Hippocampal formation (tissue), 2 donors: ENCODE measurements at places on chromosomes 1 and 21.

DNA sequence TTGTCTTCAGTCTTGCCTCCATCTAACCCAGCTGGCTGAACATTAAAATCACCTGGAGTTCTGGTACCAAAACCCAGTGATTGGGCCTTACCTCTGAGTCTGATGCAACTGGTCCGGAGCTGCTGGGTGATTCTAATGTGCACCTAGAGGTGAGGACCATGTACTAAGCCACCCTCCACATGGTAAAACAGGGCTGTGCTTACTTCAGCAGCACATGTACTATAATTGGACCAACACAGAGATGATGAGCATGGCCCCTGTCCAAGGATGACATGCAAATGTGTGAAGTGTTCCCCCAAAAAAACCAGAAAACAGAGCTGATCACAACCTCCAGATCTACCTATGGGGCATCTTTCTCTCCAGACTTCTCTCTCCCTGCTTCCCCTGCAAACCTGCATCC lies 37.0 kb downstream of the ELK4 start:
- DNase-seq = no peak

DNA sequence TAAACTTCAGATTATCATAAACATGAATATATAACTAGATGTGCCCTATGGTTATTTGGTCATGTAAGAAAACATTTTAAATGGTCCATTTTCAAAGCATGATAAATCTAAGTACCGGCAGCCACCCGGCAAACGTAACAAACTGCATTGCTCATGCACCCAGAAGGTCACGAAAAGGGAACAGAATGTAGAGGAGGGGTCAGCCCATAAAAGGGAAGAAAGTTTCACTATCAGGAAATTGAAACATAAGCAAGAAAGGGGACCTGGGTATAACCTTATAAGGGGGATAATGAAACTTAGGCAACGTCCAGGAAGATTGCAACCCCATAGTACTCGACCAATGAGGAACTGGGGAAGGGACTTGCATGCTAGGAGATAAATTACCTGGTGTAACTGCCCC lies 421.2 kb upstream of the ZRANB2 start:
- DNase-seq = no peak

GRCh38 chr1:1609822-1610485 lies 5.3 kb upstream of the MIB2 start:
- DNase-seq = no peak

GRCh38 chr1:110123224-110123623 lies 11.0 kb downstream of the UBL4B start:
- no peak for DNase-seq

DNA sequence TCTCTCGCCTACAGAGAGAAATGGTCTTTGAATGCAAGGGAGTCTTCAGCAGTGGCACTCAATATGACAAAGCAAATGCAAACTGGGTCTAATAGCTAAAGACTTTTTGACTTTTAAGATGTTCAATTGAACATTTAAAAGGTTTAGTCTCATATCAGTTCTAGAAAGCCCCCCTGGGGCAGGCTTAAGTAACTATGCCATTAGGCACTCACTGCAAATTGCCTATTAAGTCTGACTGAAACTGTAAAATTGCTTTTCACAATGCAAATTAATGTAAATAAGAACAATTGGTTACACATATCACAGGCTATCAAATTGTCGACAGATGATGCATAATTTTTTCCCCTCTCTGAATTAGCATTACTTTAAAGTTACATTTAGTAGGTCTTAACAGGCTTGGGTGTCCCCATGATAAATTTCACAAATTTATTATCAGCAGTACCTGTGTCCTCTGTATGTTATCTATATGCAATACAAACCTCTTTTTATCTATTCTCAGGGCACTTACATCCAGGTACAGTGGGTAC lies 329.1 kb downstream of the LRRIQ3 start:
- DNase-seq = no peak

DNA sequence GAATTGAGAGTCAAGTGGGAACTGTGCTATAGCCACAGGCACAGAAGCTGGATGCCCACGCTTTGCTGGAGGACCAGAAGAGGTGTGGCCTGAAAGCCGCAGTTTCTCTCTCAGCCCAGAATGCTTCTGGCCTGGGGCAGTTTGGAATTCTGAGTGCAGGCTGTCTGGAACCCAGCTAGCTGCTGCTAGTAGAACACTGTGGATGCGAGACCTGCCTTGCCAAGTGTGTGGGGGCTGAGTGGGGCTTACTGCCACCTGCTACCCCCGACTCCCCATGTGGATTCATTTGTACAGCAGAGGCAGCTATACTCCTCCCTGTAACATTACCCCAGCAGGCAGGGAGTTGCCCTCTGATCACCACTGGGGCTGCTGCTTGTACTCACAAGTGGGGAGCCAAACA lies 12.2 kb downstream of the ADAMTS1 start:
- DNase-seq = no peak

DNA sequence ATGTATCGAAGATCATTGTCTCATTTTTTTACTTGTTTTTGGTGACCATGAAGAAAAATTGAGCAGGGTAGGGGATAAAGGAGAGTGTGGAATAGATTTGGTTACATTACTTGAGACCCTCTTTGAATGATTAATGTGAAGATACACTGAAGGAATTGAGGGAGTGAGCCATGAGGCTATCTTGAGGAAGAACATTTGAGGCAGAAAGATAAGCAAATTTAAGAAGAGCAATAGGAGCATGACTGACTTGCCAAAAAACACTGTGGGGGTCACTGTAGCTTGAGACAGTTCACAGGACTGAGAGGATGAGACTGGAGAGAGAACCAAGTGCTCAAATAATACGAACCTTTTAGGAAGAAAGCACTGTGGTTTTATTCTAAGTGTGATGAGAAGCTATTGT lies 43.1 kb upstream of the PTPRC start:
- DNase-seq = no peak

DNA sequence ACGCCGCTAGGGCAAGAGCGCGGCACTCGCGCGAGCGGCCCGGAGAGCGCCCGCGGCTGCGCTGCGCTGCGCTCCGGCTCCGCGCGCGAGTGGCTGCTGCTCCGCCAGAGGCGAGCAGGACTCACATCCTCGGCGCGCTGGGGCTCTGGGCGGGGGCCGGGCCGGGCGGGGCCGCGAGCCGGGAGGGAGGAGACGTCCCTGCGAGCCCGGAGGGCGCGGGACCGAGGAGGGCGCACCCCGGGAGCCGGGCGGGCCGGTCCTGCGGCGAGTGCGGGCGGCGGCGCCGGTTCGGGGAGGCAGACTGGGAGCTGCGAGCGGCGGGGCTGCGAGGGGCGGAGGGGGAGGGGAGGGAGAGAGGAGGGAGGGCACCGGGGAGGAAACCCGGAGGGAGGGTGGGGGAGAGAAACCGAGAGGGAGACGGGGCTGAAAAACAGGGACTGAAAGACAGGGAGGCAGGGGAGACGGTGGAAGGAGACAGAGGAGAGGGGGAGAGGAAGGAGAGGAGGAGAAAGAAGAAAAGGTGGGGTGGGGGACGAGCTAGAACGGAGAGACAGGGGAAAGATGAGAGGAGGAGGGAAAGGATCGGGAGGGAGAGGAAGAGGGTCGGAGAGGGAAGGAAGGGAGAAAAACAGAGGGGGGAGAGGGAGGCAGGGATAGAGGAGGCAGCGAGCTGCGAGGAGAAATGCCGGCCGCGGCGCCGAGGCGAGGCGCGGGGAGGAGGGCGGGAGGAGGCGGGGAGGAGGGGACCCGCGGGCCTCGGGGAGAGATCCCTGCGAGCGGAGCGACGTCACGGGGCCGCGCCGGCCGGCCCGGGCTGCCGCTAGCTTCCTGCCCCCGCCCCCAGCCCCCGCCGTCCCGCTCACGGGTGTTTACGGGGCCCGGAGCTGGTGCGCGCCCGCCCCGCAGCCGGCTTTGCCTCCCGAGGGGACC lies at the start of gene CAMK2N1:
Gene CAMK2N1 (minus strand): TSS at position 684 of the 930 bp plus-strand sequence. CDS start 831 bp downstream, outside the sequence.
- DNase-seq = peak; percentile 78

DNA sequence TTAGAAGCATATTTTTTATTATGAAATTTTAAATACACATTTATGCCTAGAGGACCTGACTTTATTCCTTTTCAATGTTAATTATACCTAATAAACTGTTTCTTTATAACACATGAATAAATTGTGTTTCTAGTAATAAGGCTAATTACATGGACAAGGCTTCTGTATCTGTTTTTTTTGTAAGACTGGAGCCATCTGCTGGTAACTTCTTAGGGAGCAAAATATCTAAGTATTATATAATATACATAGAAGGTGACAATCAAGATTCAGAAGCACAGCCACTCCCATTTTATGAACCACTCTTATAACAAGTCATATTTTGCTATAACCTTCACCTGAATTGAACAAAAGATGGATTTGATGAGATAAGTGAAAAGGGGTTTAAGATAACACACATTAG lies 84.2 kb downstream of the LBR start:
- no peak for DNase-seq

GRCh38 chr1:213925531-213926182 lies 62.1 kb upstream of the PROX1 start:
- no peak for DNase-seq

- DNase-seq = no peak
Measured at GRCh38 chr1:61568460-61569302, 156.3 kb downstream of the TM2D1 start.

DNA sequence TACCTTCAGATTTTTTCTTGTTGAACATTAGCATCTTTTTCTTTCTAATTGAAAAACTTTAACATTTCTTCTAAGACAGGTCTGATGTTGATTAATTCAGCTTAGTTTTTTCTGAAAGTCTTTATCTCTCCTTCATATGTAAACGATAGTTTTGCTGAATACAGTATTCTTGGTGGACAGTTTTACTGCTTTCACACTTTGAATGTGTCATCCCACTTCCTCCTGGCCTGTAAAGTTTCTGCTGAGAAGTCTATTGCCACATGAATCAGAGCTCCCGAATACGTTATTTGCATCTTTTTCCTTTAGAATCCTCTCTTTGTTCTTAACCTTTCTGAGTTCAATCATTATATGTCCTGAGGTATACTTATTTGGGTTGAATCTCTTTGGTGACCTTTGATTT lies 344.2 kb downstream of the OLFM3 start:
- DNase-seq = no peak

- DNase-seq = no peak
Measured at GRCh38 chr1:50066806-50067205, 41.9 kb upstream of the ELAVL4 start.

DNA sequence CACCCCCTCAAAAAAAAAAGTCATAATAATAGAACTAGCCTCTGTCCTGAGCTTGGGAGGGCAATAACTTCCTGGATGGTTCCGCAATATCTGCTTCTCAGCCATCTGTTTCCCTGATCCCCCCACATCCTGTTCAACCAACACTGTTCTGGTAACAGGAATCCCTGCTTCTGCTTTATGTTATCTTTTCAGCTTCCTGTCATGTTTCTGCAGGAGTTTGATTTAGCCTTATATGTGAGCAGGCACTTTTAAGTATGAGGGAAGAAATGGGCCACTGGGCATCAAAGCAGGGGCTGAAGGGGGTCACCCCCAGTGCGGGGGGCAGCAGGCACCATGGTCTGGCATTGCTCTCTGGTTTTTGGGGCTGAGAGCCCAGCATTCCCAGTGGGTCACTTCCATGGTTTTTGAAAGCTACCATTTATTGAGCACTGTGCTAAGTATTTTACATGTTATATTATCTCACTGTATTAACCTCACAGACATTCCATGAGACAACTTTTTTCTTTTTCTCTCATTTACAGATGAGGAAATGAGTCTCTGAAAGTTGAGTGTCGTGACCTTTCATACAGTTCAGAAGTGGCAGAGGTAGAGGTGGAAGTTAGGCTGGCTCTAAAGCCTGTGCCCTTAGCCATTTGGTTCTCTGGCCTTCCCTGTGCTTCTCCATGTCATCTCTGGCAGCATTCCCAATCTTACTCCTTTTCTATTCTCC lies 61.9 kb downstream of the DNTTIP2 start:
- peak; percentile 6 for DNase-seq

DNA sequence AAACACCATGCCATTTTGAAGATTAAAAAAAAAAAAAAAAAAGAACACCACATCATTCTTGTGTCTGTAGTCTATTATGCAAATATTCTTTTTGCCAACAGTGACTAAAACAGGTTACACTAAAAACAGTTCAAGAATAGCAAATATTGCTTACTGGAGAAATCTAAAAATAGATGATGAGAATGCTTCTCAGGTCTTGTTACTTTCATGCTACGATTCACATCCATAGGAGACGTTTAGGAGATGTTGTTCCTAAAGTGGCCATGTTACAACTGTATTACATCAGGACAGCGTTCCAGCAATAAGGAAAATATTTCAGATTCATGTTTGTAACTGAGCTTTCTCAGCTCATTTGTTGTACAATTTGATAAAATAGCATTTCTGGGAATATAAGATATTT lies 32.3 kb downstream of the RAB3GAP2 start:
- no peak for DNase-seq

- no peak for DNase-seq
Measured at GRCh38 chr1:197469620-197470210, 201.7 kb downstream of the CRB1 start.

- DNase-seq = no peak
Measured at GRCh38 chr1:61254634-61255357, 172.4 kb downstream of the NFIA start.

DNA sequence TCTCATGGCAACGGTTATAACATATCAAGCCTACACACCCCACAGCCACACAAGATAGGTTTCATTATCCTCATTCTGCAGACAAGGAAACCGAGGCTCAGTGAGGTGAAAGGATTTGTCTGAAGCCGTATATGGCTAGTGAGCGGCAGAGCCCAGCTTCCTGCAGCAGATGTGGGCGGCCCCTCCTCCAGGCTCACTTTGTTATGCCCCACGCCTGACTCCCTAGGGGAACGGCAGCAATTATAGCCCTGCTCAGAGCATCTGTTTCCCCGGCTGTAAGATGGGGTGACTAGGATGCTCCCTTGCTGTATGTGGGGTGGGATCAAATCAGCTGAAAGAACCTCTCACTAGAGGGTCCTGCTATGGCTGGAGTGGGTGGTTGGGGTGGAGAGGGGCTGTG lies 22.1 kb downstream of the GRHL3 start:
- no peak for DNase-seq

DNA sequence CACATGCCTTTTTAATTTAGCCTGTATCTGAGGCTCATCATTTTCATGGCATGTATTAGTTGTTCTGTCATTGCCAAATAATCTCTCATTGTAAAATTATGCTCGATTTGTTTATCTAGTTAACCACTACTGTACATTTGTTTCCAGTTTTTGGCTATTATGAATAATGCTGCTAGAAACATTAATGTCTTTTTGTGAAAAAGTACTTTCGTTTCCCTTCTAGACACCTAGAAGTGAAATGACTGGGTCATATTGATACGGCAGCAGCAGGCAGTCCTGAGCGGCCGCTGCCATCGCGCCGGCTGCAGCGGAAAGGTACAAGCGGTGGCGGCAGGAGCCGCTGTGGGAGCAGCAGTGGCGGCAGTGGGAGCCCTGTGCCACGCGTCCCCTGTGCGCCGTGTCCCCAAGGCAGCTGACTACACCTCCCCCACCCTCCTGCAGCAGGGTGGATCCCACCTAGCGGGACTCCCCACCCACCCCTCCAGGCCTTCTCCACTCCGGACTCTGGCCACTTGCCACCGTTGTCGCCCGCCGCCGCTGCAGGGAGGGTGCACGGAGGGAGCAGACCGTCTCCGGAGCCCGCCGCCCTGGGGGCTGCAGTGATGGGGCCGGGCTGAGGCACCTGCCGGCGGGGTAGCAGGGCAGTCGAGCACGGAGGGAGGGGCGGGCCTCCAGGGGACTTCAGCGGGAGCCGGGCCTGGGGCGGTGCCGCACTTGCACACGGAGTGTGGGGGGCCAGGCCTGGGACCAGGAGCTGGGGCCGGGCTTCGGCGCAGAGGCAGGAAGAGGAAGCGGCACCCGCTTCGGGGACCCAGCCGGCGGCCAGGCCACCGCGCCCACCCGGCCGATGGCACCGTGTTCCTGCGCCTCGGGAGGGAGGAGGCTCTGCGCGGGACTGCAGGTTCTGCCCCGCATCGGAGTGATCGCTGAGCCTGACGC lies 66.8 kb upstream of the RGS7 start:
- peak; percentile 17 for DNase-seq

- no peak for DNase-seq
Measured at GRCh38 chr1:15064217-15064929, 89.2 kb upstream of the TMEM51 start.
